Stimulated activated CD8-positive, alpha-beta memory T cell treated with anti-CD3 and anti-CD28 coated beads, Interleukin-15, amount 100 ng/mL, for 1 hour (primary cell): ENCODE measurements at places on chromosomes 4 and X.

- DNase-seq, result no peak
Observed at GRCh38 chr4:83961575-83961974, 425.7 kb downstream of the GPAT3 start.

- no peak for DNase-seq
Observed at GRCh38 chr4:86816501-86817273, 32.5 kb downstream of the SLC10A6 start.

DNA sequence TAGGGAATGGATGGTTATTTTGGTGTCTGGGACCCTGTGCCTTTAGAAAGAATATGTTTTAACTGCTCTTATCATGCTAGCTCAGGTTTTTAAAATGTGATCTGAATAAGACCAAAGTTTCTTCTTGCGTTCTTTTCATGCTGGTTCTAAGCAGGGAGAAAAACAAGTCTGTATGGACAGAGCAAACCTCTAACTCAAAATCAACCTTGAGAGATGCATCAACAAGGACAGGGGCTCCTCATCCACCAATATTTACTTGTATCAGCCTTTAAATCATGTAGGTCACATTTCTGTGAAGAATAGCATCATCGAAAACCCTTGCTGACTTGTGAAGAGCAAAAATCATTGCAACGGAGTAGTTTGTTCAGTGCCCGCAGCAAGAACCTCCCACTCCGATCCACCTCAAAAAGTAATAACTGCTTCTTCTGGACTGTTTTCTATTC is 1.2 kb downstream of the ATP10D start:
- no peak for DNase-seq

DNA sequence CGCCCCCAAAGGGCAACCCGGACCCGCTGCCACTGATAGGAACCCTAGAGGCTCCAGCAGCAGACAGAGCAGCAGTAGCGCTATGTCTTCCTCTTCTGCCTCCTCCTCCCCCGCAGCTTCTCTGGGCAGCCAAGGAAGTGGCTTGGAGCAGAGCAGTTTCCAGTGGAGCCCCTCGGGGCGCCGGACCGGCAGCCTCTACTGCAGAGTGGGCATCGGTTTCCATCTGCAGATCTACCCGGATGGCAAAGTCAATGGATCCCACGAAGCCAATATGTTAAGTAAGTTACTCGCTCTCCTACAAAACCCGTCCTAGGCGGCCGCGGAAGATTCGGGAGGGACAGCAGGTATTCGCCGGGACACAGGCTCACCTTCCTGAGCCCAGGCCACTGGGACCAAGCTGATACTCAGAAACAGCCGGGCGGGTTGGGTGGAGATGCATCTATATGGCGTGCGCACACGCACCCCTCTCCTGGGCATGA is 477 bp downstream of the FGF5 start:
- no peak for DNase-seq

- no peak for DNase-seq
Observed at GRCh38 chrX:54794028-54794427, 4.0 kb downstream of the ITIH6 start.

- DNase-seq, result no peak
Observed at GRCh38 chr4:139239127-139239772, 40.8 kb downstream of the MGARP start.

DNA sequence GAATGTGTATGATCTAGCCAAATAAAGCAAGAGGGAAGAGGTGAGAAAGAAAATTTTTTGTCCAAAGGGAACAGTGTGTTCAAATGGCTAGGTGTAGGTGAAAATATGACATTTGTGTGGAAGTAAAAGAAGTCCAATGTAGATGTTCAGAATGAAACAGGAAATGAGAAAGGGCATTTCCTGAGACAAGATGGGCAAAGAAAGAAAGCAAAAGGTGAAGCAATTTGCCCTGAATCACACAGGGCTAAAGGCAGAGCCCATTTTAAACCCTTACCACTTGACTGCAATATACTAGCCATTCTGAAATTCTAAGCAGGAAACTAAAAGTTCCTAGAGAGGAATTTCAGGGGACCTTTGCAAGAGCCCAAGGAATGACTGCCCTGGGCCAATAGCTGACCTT is 36.0 kb downstream of the CLOCK start:
- no peak for DNase-seq

GRCh38 chr4:26377328-26378311 is 56.8 kb downstream of the RBPJ start:
- no peak for DNase-seq

DNA sequence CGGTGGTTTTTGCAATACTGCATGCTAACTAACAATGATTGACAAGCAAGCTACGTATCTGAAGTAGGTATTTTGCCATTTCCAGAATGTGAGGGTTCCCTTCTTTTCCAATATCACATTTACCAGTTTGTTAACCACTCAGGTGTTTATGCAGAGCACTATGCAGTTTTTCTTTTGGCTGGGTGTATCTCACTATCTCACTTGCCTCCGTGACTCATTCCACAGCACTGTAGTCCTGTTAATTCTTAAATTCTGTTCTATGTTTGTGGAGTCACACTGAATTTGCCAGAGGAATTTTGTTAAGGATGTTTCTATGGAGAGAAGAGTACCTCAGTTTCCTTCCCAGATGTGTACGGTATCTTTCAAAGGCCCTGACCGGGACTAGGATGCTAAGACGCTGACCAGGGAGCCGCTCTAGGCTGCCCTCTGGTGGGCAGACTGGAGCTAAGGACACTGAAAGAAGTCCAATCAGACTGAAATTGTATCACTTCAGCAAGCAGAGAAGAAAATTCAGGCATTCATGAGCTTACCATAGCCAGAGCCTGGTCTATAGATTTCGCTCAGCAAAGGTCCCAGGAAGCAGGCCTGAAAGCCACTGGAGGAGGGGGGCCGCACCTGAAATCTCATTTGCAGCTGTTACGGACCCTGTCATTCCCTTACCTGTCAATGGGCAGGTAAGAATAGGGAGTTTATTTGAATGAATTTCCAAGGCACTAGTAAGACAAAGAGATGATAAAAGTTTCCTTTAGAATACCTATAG is 388.4 kb upstream of the SPOCK3 start:
- no peak for DNase-seq

GRCh38 chr4:28092610-28093009 is 1232.0 kb downstream of the STIM2 start:
- DNase-seq, result no peak

GRCh38 chrX:4881277-4881676 is 1167.8 kb upstream of the PRKX start:
- no peak for DNase-seq

GRCh38 chr4:153771046-153771445 is 11.2 kb upstream of the RNF175 start:
- no peak for DNase-seq

DNA sequence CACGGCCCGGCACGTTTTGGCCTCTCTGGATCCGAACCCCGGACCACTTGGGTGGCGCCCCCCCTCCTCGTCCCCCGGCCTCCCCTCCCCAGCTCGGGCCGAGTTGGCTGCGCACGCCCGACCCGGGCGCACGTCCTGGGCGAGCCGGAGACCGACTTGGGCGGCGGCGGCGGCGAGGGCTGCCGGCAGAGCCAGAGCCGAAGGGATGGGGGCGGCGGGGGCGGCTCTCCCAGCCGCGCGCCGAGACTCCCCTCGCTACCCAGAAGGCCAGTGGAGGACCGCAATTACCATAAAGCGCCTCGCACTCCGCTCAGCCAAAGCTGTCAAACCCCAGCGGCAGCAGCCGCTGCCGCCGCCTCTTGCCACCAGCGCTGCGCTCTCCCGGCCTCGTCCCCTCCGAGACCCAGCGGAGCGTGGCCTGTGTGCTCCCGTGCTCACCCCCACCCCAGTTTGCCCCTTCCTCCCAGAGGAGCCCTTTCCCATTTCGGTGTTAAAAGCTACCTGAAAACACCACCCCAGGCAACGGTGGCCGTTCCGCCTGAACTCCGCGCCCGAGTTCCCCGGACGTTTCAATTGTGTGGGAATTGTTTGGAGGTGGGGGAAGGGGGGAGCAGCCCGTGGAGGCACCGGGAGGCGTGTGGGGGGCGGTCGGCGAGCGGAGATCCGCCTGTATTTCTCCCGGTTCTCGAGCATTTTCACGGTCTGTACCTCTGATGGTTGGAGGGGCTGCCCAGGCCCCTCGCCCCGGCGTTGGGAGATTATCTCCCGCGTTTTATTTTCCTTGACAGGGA is 701 bp upstream of the BCOR start:
- no peak for DNase-seq

DNA sequence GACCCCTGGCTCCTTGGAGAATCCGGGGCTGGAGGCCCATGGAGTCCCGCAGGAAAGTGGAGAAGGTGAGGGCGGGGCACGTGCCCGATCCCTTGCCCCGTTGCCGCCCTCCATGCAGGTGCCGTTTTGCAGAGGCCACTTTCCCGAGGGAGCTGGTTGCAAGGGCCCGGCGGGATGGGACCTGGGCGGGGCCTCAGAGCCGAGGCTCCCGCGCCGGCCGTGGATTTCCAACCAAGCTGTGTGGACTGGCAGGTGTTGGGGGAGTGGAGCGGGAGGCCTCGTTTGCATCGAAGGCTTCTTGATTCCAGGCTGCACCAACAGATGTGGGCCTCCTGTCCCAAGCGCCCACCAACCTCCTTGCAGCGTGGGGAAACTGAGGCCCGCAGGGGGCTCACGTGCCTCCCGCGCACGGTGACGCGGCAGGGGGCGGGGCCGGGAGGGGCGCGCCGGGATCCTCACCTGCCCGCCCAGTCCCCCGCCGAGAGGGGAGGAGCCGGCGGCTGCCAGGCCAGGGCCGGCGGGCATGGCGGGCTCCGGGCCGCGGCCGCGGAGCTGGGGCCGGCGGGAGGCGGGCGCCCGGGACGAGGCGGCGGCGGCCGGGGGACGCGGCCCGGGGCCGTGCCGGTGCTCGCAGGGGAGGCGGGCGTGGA is 24.9 kb downstream of the SH3BP2 start:
- no peak for DNase-seq

- DNase-seq, result no peak
Observed at GRCh38 chrX:15505101-15505500, 4.5 kb downstream of the BMX start.

DNA sequence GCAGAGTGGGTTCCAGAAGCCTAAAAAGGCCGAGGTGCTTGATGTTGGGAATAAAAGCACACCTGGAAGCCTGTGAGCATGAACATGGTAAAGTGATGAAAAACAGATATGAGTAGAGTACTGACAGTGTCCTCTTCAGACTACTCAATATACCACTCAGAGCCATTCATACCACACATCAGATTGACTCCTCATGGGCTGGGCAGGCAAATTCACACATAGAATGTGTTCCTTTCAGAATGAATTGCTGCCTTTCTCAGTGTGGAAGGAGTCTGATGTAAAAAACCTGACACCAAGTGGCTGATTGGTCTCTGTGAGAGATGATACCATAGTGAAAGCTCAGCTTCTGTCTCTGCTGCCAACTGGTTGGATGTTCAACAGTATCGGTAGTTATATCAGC is 442.7 kb downstream of the RAPGEF2 start:
- no peak for DNase-seq

DNA sequence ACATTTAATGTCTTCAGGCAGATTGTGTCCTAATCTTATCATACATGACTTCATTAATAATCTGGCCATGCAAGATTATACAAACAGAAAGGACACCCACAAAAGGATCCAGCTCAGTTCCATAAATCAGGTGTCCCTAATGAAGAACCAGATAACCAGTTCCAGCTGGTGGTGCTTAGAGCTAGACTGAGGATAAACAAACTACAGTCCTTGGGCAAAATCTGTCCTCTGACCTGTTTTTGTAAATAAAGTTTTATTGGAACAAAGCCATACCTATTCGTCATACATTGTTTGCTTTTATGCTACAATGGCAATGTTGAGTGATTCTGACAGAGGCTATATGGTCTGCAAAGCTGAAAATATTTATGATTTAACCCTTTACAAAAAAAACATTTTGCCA is 199.5 kb downstream of the MID1IP1 start:
- no peak for DNase-seq

GRCh38 chr4:70589785-70590184 is 2.3 kb upstream of the AMBN start:
- DNase-seq, result no peak

- DNase-seq, result no peak
Observed at GRCh38 chrX:100379388-100379986, 30.6 kb downstream of the PCDH19 start.

GRCh38 chr4:68404153-68404552 is 43.1 kb upstream of the TMPRSS11E start:
- DNase-seq, result no peak

- no peak for DNase-seq
Observed at GRCh38 chrX:40104985-40105834, 7.5 kb upstream of the BCOR start.

DNA sequence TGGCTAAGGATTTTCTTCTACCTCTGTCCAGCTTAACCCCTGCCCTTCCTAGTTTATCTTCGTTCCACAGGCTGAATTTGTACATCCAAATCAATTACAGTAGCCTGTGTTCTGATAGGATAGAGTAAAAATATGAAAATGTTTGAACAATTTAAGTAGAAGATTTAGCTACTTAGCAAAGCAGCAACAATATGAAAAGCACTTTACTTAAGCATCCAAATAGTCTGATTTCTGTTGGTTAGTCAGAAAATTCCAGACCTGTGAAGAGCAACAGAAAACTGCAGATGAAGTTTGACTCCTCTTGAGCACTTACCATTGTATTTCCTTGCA is 2.0 kb downstream of the ARSJ start:
- DNase-seq, result no peak

DNA sequence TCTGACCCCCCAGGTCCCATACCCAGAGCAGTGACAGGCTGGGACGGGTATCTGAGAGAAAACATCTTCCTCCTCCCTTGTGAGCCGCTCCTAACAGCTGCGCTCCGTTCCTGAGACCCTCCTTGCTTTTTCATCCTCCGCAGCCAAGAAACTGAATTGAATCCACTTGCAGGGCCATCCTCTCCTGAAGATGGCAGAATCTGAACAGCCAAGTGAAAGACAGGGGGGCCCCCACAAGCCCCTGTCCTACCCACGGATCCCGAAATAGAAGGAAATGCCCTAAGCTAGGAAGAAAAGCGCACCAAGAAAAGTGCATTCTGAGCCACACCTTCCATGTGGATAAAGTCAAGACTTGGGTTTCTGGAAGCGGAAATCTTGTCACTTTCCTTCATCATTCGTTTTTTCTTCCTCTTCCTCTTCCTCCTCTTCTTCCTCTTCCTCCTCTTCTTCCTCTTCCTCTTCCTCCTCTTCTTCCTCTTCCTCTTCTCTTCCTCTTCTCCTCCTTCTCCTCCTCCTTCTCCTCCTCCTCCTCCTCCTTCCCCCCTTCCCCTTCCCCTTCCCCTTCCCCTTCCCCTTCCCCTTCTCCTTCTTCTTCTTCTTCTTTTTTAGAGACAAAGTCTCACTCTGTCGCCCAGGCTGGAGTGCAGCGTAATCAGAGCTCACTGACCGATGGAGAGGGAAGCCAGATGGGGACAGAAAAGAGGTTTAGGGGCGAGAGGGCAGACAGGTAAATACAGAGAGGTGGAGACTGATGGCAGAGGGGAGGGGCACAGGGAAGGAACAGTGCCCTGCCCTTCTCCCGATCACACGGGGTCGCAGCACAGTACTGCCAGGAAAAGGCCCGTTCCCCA is 86.0 kb upstream of the WWC2 start:
- DNase-seq, result no peak
